Activated effector memory CD4-positive, alpha-beta T cell treated with Interleukin-2 at 50 U/mL for 16 hours (primary cell): ENCODE measurements at places on chromosomes 16 and 17.

- no peak for DNase-seq
Observed at GRCh38 chr16:69768666-69769065, 6.5 kb downstream of the WWP2 start.

DNA sequence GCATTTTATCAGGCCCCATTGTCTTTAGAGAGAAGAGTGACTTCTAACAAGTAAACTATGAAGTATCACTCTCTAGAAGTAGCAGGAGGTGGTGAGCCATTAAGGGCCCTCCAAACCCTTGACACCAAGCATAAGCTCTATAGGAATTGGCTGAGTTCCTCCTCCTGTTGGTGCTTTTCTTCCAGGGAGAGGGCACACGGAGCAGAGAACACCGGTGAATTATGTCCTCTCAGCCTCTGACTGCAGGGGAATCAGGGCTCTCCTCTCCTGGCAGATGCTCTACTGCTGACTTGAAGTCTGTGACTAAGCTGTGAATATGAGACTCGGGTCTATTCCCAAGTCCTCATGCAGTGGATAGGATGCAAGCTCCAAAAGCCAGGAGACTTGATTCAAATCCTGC lies 32.3 kb downstream of the CHD9 start:
- DNase-seq = no peak

GRCh38 chr16:46884513-46885293 lies 541 bp downstream of the GPT2 start:
- DNase-seq = no peak

GRCh38 chr17:18187821-18188761 lies 4.5 kb downstream of the ALKBH5 start:
- DNase-seq = no peak

- no peak for DNase-seq
Observed at GRCh38 chr17:61352781-61353491, 46.7 kb upstream of the TBX2 start.

- no peak for DNase-seq
Observed at GRCh38 chr16:27112093-27112811, 45.5 kb downstream of the C16orf82 start.

DNA sequence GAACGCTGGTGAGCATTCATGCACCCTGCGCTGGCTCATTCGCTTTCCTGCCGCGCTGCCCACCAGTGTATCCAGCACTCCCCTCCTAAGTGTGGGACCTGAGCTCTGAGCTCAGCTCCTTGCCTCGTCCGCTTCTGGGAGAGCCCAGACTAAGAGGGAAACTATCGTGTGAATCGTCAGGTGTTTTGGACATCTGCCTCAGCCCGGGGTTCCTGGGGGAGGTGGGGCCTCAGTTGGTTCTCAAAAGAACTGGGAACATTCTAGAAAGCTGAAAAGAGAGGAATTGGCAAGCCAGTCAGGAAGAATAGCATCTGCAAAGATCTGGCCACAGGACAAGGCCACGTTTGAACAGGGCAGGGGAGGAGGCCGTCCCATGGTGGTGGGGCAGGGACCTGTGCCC lies 205.4 kb upstream of the CIBAR2 start:
- DNase-seq = no peak

DNA sequence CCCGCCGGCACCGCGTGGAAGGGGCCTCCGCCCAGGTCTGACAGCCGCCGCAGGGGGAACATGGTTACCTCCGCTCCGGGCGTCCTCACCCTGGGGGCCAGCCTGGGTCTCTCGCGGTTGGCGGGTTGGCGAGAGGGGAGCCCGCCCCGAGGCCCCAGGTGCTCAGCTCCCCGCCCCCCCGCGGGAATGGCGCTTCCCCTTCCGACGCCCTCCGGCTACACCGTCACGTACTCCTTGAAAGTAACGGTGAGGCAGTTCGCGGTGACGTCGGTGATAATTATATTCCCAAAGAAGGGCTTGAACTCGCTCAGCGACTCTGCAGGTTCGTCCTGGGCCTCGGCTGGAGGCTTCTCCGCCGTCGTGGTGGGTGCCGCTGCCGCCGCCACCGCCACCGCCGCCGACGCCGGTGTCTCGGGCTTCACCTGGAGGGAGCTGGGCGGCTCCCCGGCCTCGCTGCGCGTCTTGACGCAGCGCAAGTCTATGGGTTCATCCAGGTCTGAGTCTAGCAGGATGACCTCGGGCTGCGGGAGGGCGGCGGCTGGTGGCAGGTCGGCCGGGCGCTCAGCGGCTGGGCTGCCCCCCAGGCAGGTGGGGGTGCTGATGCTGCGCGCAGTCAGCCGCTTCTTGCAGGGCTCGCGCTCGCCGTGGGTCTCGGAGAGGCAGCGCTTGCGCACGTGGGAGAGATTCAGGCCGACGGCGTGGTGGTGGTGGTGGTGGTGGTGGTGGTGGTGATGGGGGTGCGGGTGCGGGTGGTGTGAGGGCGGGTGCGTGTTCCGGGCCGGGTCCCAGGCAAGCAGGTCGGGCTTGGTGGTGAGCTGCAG lies 5.3 kb downstream of the CBX4 start:
- DNase-seq = no peak

DNA sequence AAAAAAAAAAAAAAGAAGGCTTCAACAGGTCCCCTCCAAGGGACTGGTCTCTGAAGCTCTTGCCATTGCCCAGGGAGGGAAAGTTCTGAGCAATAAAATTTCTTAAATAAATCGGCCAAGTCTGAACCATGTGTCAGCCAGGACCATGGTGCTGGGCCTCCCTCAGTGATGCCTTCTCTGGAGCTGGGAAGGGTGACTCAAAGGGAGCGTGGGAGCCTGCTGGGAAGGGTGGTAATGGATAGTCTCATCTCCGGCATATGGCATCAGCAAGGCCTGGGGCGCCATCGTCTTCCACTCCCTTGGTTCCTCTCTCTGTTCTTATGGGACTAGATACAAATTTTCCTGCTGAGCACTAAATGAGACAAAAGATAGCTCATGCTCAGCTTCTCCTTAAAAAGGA lies 2.3 kb downstream of the VKORC1 start:
- DNase-seq = no peak

DNA sequence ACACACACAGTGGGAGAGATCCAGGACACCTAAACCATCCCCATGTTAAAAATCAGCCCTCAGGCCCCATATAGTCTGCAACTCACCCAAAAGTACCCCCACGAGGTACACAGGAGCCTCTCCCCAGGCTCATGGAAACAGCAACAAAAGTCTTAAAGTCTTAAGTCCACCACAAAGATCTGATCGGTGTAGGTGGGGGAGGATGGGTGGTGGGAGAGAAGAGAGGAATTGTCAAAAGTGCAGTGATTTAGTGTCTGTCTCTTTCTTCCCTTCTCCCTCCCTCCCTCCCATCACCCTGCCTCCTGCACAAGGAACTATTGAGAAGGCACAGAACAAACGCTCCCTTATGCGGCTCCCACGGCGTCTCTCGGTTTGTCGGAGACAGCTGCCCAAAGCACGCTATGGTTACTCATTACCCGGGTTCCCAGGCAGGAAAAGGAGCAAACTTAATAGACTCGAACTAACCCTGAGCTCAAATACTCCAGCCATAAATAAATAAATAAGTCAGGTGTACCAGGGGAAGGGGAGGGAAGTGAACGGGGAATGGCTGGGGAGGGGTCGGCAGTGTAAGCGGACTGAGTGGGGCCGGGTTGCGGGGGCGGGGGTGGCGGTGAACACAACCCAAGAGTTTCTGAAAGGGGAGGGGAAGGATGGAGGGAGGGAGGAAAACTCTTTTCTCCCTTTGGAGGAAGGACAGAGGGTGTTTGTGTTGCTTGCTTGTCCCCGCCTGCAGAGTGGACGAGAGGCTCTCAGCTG lies 477.4 kb downstream of the SLC39A11 start:
- DNase-seq = no peak
